ENCODE measurements at places on chromosomes 5 and 9. TPM values are rescaled to one million over a fixed set of nuclear protein-coding genes. Genes with fewer than 3 reads are reported as not detected.

Gene PTGES
- total RNA-seq: not detected

Gene C9orf50
- total RNA-seq: not detected

Gene CAMK4
- 2.2 TPM for total RNA-seq

Gene NIPAL4
- total RNA-seq: not detected

Gene RFX3
- 2.8 TPM for total RNA-seq

Gene CERCAM
- 24.1 TPM for total RNA-seq

Gene YTHDC2
- 26.6 TPM for total RNA-seq

Gene TRPM6
- total RNA-seq: 0.07 TPM

Gene NANS
- total RNA-seq: 133 TPM

Gene NME5
- total RNA-seq: 1.1 TPM

Gene PBX3
- 19.3 TPM for total RNA-seq

Gene GPR21
- 0.46 TPM for total RNA-seq

Gene IL9
- total RNA-seq: not detected

Gene ZCCHC10
- total RNA-seq: 21.8 TPM

Gene FAXDC2
- total RNA-seq: 5.0 TPM

Gene REEP2
- total RNA-seq: 4.2 TPM

Gene FOXD4L4
- total RNA-seq: 0.25 TPM

Gene SLC4A9
- not detected for total RNA-seq

Gene OBP2B
- total RNA-seq: not detected

Gene STPG3
- not detected for total RNA-seq

Gene SLC25A2
- 0.32 TPM for total RNA-seq

Gene ZNF454
- total RNA-seq: 0.40 TPM

Gene GABBR2
- 13.7 TPM for total RNA-seq

Gene GEMIN5
- total RNA-seq: 21.5 TPM

Gene SHB
- 20.2 TPM for total RNA-seq

Gene FAM78A
- total RNA-seq: 3.7 TPM

Gene ACOT12
- total RNA-seq: 0.13 TPM

Gene PCDHGB6
- 2.1 TPM for total RNA-seq

Gene ENTREP1
- total RNA-seq: 3.5 TPM

Gene GNA14
- 3.2 TPM for total RNA-seq

Gene CATSPER3
- not detected for total RNA-seq

Gene PDE6A
- not detected for total RNA-seq

Gene HRH2
- total RNA-seq: 0.26 TPM
